ENCODE measurements at places on chromosomes 2 and 18.

- DNase-seq = no peak
Measured at GRCh38 chr18:7646174-7646886, 79.2 kb downstream of the PTPRM start.

DNA sequence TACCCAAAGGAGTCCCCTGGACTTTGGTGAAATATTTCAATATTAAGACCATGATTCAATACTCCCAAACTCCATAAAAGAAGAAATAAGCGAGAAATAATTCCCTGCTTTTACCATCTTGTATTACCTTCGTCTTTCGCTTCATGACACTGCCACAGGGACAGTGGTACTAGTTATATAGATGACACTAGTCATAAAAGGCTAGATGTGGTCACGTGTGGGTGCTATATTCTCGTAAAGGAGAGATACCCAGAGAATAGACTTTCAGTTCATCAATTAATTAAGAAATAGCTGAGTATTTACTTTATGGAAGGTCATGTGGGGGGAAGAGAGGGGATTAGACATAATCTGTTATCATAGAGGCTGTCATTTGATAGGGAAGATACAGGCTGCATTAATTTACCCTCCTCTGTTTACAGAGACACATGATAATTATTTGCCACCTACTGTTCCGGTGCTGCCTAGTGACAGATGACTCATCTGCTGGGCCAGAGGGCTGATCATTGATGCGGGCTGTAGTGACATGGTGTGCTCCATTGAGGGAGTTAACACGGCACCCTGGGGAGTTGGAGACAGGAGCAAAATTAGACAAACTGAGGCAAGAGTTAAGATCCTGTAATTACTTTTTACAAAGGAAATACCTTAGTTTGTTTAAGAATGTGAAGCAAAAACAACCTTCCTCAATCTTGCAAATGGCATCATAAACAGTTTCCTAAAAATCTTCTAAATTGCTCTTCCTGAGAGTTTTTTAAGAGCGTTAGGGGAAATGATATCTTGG lies 78.2 kb upstream of the ITGB6 start:
- no peak for DNase-seq

DNA sequence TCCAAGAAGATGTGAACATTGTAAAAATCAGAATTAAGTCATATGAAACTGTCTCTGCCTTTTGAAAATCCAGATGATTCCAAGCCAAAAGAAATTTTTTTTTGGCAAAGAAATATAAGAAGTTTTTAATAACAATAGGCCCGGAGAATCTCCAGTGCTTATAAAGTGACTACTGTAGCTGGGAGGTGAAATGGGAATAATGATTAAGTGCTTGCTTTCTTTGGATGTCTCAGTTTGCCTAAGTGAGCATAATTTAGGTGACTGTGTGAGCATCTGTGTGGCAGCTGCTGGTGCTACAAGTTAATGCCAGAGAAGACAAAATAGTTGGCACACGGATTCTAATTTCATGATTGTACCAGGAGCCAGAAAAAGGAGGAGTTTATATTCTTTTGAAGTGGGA lies 185.0 kb downstream of the LTBP1 start:
- DNase-seq = no peak

GRCh38 chr2:14634182-14634488 lies 1.6 kb downstream of the LRATD1 start:
- DNase-seq = no peak

- DNase-seq = no peak
Measured at GRCh38 chr2:209965723-209966122, 36.7 kb upstream of the RPE start.

DNA sequence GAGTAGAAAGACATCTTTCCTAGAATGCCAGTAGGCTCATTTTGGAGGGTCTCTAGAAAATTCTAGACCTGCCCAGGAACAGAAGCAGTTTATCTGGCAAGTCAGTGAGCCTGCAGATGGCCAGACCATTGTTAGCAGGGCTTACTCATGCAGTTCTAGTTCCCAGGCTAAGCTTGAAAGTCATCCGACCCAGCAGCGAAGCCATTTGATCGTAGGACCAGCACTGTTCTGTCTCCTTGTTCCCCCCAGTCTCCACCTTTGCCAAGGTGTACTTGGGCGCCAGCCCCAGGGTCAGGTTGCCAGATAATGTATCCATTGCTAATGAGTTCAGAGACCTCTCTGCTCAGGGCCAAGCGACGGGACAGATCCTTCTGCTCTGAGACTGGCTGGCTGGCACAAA lies 70.1 kb downstream of the EPAS1 start:
- DNase-seq = no peak

Measured in common myeloid progenitor, CD34-positive (primary cell).